NCI-H2029 (cell line): ENCODE measurements at places on chromosomes 13 and 19.

DNA sequence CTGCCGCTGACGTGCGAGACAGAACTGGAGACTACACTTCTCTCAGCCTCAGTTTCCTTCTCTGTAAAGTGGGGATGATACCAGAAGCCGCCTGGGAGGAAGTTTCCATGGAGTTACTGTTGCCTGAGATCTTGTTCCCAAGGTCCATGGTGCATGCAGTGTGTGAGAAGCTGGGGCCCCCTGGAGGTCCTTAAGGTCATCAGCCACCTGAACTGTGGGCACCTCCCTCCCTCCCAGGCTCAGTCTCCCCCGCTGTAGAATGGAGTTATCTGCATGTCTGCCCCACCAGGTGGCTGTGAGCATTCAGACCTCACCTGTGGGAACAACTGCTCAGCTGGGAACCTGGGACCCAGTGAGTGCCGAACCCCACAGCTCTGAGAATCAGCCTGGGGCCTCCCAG is 2.7 kb downstream of the CRX start:
- DNase-seq, result no peak

DNA sequence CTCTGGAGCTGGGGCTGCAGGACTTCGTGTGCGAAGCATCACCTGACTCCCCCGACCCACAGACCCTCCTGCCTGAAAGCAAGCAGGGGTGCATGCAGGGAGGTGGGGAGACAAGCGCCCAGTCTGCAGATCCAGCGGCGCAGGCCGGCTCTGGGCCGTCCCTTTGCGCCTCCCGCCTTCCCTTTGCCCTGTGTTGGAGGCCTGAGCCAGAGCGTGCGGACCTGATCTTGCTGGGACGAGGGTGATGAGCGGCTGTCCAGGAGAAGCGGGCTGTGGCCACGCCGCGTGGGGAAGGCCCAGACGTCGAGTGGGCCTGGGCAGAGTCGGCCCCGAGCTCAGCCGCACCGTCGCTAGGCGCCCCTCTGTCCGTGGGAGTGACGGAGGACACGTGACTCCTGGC is 5.3 kb upstream of the GRTP1 start:
- DNase-seq, result no peak

- DNase-seq, result no peak
Measured at GRCh38 chr13:35793823-35794222, 317.3 kb upstream of the MAB21L1 start.

- no peak for DNase-seq
Measured at GRCh38 chr13:27138457-27139093, 33.0 kb downstream of the USP12 start.

- DNase-seq, result no peak
Measured at GRCh38 chr19:44846455-44847143, 502 bp downstream of the NECTIN2 start.

DNA sequence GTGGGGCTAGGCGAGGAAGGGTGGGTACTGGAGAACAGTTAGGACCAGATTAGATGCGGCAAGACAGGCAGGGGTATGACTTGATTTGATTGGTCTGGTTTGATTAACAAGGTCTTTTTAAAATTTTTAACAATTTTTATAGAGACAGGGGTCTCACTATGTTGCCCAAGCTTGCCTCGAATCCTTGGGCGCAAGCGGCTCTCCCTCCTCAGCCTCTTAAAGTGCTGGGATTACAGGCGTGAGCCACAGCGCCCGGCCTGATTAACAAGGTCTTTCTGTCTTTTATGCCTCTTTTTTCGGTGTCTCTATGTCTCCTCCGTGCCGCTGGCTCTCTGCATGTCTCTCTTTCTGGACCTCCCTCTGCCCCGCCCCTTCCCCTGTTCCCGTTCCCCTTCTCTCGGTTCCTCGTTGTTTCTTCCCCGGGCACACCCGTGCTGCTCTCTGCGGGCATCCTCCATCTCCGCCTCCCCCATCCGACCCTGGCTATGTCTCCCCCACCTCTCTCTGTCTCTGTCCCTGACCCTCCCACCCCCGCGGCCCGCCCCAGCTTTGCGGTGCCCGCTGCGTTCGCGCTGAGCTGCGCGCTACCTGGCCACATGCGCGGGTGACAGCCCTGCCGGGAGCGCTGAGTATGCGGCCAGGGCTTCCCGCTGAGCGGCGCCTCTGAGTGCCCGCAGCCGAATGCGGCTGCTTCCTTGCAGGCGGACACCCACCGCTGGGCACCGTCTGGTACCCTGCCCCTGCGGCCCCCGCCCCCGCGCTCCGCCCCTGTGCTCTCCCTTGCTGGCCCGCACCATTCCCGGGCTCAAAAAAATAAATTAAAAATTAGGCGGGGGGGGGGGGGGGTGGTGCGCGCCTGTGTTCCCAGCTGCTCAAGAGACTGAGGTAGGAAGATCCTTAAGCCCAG is 8.1 kb upstream of the SDHAF1 start:
- DNase-seq, result peak; percentile 58

- no peak for DNase-seq
Measured at GRCh38 chr19:3060857-3061181, 1.5 kb downstream of the TLE5 start.

DNA sequence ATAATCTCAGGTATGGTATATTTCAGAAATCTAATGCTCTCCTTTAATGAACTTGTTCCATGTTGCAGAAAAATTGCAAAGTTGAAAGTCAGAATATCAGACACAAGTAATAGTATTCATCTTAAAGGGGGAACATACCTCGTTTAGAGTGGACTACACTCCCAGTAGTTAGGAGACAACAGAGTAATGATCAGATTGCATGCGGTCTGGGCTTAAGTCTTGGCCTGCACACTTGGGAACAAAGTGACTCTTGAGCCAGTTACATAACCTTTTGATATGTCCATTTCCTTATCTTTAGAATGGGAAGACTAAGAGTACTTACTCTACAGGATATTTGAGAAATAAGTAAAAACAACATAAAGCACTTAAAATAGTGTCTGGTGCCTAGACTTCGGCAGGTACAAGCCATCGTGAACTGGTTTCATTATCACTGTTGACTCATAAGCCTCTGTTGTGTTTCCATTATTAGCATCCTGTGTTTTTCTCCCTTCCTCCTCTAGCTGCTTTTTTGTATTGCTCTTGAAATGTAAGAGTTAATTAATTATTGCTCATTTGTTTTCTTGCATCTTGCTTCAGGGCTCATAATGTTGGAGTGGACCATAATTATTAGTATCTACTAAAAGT is 53.0 kb downstream of the DPY19L3 start:
- no peak for DNase-seq

GRCh38 chr13:23684647-23685046 is 114.4 kb downstream of the TNFRSF19 start:
- DNase-seq, result no peak

DNA sequence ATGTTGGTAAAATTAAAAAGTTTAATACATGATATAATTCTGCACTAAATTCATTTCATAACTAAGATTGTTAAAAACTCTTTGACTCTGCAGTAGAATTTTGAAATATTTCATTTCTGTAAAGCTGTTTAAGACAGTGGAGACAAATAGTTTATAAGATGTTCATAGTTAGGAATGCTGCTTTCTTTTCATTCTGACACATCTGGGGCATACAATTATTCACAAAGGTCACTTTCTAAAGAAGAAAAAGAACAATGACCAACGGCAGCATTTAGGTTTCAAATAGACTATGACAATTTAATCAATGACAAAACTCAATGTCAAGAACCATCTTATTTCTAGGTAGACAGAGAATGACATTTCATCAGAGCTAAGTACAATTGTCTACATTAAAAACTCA is 1422.1 kb downstream of the PCDH9 start:
- DNase-seq, result no peak

GRCh38 chr13:22961835-22962537 is 218.8 kb upstream of the SGCG start:
- no peak for DNase-seq

DNA sequence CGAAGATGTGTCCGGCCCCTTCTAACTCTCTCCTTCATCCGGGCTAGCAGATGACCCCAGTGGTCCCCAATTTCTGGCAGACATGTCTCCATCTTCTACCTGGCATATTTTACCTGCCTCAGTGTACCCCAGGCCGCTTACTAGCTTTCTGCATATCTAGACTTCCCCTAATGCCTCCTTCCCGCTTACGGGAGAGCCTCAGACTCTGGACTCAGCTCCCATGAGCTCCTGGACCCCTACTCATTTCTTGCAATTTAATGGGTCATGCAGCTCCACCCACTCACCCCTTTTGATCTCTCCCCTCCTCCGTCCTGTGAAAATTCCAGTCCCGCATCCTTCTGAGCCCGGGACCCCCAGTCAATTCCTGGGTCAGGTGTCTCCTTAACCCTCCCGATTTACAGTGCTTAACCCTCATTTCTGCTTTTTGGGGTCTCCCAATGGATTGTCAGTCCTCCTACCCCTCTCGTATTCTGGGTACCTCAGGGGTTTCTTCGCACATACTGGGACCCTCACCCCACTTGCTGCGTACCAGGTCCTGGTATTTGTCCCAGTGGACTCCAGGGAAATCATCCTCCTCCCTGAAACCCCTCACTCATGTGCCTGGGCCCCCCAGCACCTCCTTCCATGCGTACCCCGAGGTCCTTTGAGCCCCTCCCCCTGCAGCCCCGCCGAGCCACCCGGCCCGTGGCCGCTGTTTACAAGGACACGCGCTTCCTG is 500 bp upstream of the JUNB start:
- DNase-seq, result no peak

GRCh38 chr19:1503089-1503924 is 9.5 kb downstream of the ADAMTSL5 start:
- no peak for DNase-seq

- no peak for DNase-seq
Measured at GRCh38 chr19:4268816-4269430, 10.1 kb upstream of the SHD start.

DNA sequence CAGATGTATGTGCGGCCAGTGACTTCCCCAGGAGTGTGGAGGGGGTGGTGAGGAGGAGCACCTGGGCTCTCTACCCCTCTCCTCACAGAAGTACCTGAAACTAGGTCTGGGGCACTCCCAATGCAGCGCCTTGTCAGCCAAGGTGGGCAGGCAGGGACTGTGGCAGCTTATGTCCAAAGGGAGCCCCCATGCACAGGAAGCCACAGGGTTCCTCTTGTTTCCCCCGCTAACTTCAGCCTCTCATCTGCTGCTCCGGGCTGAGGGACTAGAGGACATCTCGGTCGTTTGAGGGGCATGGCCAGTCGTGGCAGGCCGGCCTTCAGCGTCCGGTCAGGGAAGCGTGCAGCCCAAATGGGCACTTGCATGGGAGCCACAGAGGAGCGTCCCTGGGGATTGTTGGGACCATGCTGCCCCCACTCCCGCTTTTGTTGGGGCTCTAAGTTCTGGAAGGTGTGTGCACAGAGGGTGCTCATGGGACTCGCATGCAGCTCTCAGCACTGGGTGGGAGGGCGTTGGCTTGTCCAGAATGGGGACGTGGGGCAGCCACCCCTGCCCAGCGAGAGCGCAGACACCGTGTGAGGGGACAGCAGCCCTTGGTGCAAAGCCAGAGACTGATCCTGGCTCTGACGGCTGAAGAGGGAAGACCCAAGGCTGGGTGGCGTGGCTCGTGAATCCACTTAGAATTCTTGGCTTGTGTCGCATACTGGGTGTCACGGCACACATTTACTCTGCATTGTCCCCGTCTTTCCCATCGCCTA is 16.6 kb upstream of the NPAS1 start:
- DNase-seq, result no peak

- no peak for DNase-seq
Measured at GRCh38 chr19:31947436-31948115, 397.8 kb upstream of the ZNF507 start.

DNA sequence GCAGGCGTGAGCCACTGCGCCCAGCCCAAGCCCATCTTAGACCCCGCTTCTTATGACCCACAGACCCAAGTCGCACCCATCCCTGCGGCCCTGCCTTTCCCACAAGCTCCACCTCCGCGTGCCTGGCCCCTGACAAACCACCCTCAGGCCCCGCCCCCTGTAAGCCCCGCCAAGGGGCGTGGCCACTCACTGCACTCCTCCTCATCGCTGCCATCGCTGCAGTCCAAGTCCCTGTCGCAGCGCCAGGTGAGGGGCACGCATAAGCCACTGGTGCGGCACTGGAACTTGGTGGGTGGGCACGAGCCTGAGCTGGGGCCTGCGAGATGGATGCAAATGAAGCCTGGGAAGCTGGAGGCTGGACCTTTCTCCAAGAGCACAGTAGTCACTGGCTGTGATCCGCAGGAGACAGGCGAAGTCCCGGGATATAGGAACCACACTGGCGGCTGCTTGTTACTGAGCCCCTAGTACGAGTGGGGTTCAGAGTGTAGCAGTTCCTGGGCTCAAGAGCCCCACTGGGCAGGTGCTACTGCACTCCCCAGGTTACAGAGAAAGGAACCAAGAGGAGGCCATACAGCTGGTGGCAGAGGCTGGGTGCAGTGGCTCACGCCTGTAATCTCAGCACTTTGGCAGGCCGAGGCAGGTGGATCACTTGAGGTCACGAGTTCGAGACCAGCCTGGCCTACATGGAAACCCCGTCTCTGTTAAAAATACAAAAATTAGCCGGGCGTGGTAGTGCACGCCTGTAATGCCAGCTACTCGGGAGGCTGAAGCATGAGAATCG is 3.1 kb downstream of the CD320 start:
- DNase-seq, result no peak

DNA sequence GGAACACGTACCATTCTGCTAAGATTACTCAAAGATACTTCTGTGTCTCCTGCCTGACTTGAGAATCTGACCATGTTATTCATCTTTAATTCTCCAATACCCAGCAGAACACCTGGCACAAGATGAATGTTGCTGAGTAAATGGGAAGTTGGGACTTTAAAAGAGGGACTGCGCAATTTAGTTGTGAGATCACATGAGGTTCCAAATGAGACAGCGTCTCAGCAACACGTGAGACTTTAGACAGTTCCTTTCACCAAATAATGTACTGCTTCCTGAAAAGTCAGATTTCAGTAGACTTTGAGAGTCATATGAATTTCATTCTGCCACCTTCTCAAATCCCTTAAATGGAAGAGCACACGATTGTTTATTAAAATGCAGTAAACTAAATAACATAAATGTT is 36.7 kb downstream of the DOCK9 start:
- no peak for DNase-seq

GRCh38 chr19:13892870-13893269 is 13.0 kb downstream of the BRME1 start:
- no peak for DNase-seq

GRCh38 chr13:55577082-55577846 is 1563.5 kb upstream of the PRR20A start:
- DNase-seq, result no peak

DNA sequence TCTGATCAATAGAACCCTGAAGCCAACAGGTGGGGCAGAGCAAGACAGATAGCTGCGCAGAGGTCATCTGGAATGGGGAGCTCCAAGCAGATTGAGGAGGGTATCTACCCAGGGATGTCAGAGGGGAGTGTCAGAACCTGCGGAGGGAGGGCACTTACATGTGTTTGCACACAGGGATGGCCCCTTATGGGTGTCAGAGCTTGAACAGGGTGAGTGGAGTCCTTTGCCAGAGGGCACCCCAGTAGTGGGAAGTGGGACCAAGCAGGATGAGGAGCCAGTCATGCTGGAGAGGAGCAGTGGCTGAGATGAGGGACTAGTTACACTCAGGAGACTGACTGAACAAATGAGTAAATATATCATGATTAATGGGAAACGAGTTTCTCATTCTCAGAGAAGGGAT is 17.0 kb upstream of the SIGLEC14 start:
- DNase-seq, result no peak

- no peak for DNase-seq
Measured at GRCh38 chr19:28500296-28500695, 712.7 kb downstream of the UQCRFS1 start.
